ENCODE measurements at places on chromosomes 2 and 18.
A peak's percentile ranks its signal among the peaks of the same experiment; 100 is the strongest.

DNA sequence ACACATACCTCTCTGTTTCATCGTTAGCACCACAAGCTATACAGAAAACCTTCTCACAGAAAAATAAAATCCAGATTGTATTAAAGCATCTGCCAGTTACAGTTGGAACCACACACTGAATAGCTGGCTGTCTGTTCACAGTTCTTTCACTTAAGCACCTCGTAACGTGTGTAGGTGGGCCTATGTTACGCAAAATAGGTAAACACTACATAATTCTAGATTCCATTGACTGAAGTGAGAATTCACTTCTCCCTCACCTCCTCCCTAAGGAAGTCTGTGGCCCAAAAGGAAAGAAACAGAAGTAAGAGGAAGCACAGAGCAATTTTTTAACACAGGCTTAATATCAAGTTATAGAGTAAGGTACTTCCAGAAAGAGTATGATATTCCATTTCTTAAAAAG, 24.9 kb downstream of the PELI1 start:
- DNase-seq, result no peak

DNA sequence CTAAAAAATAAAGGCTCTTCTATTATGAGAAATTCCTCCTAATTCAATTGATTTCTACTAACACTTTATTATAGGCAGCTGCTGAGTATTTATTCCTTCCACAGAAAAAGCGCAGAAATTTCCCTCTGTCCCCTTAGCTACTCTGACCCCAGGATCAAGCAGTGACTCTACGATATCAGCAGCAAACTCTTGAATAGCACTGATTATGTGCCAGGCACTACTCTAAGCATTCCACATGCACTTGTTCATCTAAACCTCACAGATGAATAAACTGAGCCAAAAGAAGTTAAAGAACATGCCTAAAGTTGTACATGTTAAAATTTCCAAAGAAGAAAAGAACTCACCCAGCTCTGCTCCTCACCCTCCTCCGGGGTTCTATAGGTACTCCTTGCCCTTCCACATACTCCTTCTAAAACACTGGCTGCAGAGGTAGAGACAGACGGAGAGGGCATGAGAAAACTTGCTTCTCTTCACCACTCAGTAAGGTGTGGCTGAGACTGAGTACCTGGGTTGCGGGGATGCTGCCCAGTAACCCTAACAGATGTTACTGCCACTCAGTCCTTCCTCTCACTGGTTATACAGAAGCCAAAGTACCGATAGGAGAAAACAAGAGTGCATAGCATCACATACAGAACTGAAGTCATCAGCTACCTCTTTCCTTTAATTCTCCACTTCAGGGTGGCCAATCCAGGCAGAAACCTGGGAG, 9.9 kb downstream of the C1D start:
- no peak for DNase-seq

GRCh38 chr2:52936029-52936428, 831.6 kb upstream of the CHAC2 start:
- no peak for DNase-seq

DNA sequence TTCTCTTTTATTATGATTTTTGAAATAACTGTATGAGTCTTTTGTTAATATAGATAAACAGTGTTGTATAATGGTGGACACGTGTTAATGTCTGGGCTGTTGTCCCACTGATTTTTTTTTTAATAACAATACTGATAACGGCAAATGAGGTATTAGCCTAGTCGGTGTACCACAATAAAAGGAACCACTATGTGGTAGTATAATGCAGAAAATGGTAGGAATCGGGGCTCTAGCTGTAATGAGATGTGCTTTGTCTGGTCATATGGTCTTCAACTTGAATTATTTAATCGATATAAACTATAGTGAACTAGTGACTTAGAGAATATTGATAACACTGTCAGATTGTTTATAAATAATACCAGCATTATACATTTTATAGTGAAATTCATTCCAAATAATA, 517.9 kb upstream of the SPHKAP start:
- DNase-seq, result no peak

DNA sequence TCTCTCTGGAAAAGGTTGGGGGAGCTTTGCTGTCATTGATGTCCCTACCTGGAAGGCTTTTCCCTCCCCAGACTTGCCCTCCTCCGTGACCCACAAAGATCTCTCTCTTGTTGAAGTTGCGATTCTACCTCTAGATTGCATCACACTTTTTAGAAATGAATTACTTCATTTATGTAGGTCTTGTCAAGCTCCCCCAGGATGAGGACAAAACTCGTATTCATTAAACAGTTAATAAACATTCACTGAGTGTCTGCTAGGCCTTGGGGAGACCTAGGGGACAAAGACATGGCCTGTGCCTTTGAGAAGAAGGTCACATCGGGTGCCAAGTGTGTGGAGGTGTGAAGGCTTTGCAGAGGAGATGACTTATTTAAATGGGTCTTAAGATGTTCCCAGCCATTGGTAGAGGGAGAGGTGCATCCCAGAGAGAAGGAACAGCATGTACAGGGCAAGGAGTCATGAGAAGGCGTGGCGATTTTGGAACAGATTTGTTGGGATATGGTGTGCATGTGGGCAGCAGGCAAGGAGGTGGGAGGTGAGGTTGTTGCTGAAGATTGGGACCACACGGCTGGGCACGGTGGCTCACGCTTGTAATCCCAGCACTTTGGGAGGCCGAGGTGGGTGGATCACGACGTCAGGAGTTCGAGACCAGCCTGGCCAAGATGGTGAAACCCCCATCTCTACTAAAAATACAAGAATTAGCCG, 9.8 kb upstream of the YWHAQ start:
- DNase-seq, result no peak

- DNase-seq, result peak; percentile 8
Observed at GRCh38 chr2:73827018-73827417, 1.7 kb upstream of the STAMBP start.

GRCh38 chr2:235460548-235461047, 33.2 kb upstream of the AGAP1 start:
- DNase-seq, result no peak

DNA sequence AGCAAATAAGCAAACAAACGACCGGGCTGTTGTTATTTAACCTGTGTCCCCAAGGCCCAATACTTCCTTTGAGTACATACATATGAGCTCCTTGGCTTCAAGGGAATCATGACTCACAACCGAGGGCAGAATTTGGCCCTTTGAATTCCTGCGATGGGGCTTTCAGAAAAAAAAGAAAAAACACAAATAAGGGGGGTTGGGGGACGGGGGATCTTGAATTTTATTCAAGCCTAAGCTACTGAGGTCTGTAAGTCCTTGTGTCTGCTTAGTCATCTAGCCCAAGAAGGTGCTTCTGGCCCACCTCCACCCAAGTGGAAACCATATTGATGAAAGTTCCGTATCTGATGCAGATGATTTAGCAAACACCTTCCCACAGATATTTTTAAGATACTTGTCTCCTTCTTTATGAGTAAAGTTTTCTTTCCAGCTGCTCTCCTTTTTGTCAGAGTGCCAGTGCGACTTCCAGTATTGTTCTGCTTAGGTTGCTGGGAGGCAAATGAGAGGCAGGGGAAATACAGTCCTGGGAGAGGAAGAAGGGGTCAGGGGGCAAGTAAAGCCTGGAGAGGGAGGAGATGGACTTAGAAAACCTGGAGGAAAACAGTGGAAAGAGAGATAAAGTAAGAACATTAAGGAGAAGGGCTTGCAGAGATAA, 169.6 kb downstream of the ZEB2 start:
- no peak for DNase-seq

GRCh38 chr2:216665242-216665641, 30.1 kb downstream of the IGFBP5 start:
- DNase-seq, result no peak

- DNase-seq, result no peak
Observed at GRCh38 chr2:135099802-135100483, 47.9 kb downstream of the RAB3GAP1 start.

DNA sequence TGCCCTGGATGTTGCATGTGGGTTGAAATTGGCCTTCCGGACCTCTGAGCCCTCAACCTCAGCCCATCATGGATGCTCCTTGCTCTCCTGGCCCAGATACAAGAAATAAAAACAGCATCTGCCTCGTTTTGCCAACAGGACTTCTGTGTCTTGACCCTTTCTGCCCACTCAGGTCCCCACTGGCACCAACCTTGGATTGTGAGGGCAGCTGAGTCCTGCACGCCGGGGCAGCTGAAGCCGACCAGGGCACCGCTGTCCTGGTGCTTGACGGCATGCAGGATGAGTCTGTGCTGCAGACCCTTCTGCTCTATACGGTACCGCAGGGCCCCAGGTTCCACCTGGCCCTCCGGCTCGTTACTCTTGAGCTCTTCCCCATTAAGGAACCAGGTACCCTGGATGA, 4.7 kb downstream of the OBSL1 start:
- no peak for DNase-seq

- DNase-seq, result no peak
Observed at GRCh38 chr2:144390424-144391020, 129.4 kb downstream of the ZEB2 start.

Measured in SIG-M5 (cell line).